ENCODE measurements at places on chromosomes 1 and 21. TPM values are rescaled to one million over a fixed set of nuclear protein-coding genes. Genes with fewer than 3 reads are reported as not detected.

Gene PPM1J
- 17.5 TPM for total RNA-seq

Gene RAB25
- total RNA-seq, result 34.8 TPM

Gene HENMT1
- total RNA-seq, result 5.6 TPM

Gene MARK1
- total RNA-seq, result 20.5 TPM

Gene OR2G6
- not detected for total RNA-seq

Gene SLC25A34
- total RNA-seq, result 0.50 TPM

Gene ATP1A4
- total RNA-seq, result 0.61 TPM

Gene SMIM34
- total RNA-seq, result not detected

Gene NBPF26
- total RNA-seq, result 4.7 TPM

Gene RYR2
- total RNA-seq, result 4.7 TPM

Gene HES3
- total RNA-seq, result 67.9 TPM

Gene ALX3
- not detected for total RNA-seq

Gene SH2D2A
- total RNA-seq, result 3.3 TPM

DNA sequence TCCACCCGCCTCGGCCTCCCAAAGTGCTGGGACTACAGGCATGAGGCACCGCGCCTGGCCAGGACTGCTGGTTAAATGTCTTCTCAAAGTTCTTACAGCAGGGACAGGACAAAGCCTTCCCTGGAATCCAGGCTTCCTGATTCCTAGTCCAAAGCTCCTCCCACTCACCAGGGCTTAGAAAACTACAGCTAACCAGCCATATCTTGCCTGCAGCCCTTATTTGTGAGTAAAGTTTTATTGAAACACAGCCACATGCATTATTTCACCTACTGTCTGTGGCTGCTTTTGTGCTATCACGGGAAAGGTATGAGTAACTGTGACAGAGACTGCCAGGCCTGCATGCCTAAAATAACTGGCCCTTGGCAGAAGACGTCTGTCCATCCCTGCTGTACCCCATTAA, 24.4 kb downstream of the TMCO4 start:
- DNase-seq, result no peak

GRCh38 chr1:34113887-34114286, 51.1 kb downstream of the CSMD2 start:
- peak; percentile 48 for DNase-seq

- DNase-seq, result no peak
Measured at GRCh38 chr1:6007318-6008083, 15.3 kb upstream of the NPHP4 start.

- no peak for DNase-seq
Measured at GRCh38 chr1:50779801-50780200, 180.3 kb downstream of the FAF1 start.

DNA sequence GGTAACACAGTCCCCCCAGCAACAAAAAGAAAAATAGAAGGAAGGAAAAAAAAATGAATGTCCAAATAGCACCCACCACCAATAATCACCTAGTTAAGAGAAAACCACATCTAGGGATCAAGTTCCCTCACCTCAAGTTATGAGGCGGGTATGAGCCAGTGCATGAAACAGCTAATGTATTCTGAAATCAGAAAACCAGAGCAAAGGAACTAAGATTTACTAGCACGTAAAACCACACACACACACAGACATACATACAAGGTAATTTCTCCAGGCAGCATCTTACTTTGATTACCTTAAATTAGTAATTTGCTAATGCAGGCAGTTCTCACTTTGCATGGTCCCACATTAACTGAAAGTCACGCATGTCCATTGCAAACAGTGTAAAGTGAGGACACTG, 109.8 kb downstream of the HLCS start:
- DNase-seq, result no peak

DNA sequence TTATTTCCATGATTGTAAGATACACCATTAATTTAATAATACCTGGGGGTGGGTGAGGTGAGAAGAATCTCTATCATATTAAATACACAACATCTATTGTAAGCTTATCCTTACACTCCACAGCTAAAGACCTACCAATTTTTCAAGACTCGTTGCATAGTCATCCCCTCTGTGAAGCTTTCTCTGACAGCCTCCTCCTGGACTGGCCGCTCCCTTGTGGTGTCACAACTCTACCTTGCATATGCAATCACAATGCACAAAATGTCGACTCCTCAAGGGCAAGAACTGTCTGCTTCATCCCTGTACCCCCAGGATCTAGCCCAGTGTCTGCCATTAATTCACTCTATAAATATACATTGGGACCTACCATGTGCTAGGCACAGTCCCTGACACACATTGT, 2.4 kb upstream of the PTGFRN start:
- no peak for DNase-seq

- peak; percentile 88 for DNase-seq
Measured at GRCh38 chr1:67832737-67833601, at the start of gene GNG12. TSS of gene GNG12 (minus strand) at chr1:67833467. CDS start at chr1:67707686, 125,781 bp downstream.

DNA sequence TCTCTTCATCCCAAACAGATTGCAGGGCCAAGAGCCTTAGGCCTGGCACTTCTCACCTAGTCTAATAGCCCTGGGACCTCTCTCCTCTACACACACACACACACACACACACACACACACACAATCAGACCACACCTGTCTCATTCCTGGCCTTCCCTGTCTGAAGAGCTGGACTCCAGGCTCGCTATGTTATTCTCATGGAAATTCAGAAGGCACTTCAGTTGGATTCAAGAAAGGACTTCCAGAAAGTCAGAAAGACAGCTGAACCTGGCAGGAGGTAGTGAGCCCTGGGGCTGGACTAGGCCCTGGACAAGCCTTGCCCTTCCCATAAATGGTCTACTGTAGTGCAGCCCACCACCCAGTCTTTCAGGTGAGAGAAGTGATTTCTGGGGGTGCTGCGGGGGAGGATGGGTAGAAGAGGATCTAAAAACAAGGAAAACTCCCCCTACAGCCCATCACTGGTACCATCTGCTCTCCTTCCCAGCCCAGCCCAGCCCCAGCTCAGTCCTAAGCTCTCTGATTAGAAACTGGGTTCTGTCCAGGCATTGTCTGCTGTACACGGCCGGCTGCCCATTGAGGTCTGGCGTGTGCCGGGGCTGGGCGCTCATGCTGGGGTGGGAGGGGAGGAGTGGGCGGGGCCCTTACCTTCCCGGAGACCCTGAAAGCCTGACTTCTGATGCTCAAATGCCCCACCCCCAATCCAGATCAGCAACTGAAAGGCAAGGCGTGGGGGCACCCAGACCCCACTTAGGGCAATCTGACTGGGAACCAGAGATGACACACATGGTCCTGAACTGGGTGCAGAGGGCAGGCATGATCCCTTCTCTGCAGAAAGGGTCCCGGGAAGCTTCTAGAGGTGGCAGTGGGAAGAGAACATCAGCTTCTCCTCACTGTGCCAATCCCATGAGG, 2.5 kb downstream of the KIF21B start:
- DNase-seq, result no peak

GRCh38 chr1:17409391-17409811, 30.1 kb downstream of the RCC2 start:
- DNase-seq, result no peak

DNA sequence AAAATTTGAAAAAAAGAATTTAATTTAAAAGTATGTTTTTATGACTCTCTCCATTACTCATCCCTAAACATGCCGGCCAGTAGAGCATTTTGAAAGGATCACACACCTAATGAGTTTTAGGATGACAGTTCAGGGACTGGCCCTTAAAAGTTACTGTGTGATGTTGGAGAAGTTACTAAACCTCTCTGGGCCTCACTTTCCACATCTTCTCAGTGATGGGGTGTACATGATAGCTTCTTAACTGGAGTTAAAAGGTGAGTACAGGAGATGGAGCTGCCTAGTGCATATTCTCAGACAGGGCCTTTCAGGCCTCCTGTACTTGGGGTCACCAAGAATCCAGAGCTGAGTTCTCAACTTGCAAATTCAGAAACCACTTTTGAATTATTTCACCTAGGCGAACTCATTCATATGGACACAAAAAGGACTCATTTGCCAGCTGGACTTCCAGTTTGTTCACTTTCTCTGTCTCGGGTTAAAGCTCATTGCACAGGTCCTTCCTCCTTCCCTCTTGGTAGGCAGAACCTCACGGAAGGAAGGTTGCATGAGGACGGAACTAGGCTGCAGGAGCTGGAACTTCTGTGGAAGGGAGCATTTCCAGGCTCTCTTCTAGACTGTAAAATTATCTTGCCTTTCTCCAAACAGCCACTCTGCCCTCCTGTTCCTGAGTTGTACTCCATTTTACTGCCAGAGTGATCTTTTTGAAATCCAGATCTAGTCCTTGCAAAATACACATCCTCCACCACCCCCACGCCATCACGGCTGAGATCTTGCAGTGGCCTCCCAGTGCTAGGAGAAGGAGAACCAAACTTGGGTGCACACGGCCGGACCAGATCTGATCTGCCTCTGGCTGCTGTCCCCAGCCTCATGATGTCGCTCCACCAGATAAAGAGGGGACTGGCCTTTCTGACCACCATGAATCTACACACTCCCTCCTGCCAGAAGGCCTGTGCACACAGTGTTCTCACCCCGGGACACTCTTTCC, 4.3 kb upstream of the SLC30A1 start:
- DNase-seq, result no peak

DNA sequence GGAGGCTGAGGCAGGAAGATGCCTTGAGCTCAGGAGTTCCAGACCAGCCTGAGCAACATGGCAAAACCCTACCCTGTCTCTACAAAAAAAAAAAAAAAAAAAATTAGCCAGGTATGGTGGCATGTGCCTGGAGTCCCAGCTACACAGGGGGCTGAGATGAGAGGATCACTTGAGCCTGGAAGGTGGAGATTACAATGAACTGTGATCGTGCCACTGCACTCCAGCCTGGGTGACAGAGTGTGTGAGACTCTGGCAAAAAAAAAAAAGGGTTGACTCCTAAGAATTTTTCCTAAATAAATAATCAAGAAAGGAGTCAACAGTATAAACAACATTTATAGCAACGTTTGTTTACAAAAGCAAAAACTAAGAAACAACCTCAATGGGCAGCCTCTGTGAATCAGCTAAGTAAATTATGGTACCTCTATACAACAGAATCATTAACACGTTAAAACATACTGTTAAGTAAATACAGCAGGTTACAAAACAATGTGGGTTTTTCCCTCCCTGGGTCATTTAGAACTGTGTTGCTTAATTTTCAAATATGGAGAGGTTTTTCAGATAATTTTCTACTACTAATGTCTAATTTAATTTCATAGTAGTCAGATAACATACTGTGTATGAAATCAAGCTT, 56.8 kb downstream of the SLC30A10 start:
- no peak for DNase-seq

- no peak for DNase-seq
Measured at GRCh38 chr1:30764396-30764795, 6.8 kb upstream of the LAPTM5 start.

DNA sequence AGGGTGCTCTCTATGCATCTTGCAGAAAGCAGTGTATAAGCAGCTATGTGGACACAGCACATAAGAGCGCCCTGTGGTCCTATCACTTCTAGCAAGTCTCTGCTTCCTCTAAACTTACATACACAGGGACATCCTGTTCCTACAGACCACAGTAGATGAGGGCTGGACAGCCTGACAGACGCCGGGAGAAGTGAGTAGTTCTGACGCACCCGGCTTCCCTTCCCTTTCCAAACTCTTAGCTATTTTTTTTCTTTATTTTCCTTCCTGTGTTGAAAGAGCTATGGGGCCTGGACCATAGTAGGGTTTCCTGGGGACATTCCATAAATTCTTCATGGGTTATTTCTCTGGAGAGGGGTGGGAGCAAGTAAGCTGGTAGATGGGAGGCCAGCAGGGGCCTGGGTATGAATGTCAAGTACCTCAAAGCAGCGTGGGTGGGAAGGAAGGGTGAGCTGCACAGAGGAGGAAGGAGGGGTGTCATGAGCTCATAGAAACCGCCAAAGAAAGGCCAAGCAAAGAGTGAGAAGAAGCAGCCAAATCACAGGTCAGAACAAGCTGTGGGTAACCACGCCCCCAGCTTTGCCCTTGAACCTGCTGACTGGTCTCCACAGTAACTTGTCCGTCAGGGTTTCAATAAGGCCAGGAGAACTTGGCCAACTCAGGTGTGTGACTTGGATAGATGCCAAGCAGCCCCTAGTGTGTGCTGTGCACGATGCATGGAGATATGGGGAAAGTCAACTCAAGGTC, 36.6 kb downstream of the PLXNA2 start:
- no peak for DNase-seq

DNA sequence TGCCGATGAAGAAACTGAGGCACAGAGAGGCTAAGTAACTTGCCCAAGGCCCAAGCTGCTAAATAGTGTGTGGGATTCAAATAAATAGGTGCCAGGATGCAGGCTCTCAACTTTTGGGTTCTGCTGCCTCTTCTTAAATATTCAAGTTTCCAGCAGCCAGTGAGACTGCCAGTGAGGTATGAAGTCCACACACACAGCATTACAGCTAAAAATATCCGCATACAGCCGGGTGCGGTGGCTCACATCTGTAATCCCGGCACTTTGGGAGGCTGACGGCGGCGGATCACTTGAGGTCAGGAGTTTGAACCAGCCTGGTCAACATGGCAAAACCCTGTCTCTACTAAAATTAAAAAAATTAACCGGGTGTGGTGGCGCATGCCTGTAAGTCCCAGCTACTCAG, 78.4 kb upstream of the DIRAS3 start:
- DNase-seq, result no peak

- no peak for DNase-seq
Measured at GRCh38 chr1:96559181-96559580, 162.4 kb upstream of the PTBP2 start.

All from H1 (cell line).